Esophagus squamous epithelium (tissue), 5 donors: ENCODE measurements at places on chromosomes 1 and 21.

DNA sequence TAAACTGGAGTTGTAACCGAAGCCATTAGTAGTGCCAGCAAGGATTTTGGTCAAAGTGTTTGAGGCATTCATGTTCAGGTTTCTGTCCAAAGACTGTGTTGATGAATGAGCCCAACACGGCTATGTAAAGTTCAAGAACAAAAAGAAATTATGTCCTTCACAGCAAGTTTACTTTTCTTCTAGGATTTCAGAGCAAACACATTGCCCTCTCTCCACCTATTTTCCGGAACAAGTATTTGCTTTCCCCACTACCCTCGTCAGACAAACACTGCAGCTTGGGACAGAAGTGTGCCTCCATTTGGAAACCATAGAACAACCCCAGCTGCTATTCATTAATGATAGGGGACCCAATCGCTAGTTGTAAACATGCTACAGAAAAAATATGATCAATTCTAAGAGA, 151.4 kb upstream of the C1orf105 start:
- DNase-seq, result no peak

DNA sequence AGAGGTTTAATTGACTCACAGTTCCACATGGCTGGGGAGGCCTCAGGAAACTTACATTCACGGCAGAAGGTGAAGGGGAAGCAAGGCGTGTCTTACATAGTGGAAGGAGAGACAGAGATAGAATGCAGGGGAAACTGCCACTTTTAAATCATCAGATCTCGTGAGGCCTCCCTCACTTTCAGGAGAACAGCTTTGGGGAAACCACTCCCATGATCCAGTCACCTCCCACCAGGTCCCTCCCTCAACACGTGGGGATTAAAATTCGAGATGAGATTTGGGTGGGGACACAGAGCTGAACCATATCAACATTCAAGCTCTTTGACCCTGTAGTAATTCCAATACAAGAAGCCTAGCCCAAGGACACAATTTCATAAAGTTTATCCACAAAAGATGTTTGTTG, 13.7 kb downstream of the PIGP start:
- no peak for DNase-seq

DNA sequence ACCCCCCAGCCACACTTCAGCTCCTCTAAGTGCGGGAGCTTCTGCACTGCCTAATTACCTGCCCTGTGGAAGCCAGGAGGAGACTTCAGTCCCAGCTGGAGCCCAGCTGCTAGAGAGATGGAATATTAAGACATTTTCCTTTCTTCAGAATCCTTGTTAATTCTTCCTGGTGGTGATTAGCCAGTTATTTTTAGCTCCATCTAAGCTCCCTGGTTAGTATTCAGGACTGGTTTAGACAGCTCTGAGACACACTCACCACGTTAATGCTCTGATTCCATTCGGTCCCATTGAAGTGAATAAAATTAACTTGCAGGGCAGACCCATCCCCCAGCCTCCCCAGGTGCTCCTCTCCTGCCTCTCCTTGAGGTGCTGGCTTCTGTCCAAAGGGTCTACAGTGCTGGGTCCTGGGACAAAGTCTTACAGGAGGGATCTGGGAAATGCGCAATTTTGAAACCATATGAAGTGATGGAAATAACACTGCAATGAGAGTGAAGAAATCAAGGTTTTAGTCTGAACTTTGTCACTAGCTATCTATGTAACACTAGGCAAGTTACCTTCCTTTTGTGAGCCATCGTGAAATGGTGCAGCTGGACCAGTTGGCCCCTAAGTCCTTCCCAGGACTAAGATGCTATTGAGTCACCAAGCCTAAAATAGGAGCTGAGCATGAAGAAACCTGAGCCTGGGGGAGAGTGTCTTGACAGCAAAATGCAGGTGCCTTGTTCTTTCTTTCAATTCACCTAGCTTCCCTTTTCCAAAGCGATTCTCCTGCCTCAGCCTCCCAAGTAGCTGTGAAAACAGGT, 117.4 kb upstream of the ATP1A1 start:
- no peak for DNase-seq

- DNase-seq, result no peak
These were observed 173.2 kb downstream of the ROR1 start for GRCh38 chr1:63946866-63947491.

GRCh38 chr21:29601047-29601446, 302.3 kb downstream of the BACH1 start:
- no peak for DNase-seq

GRCh38 chr1:47104816-47105215, 32.4 kb upstream of the CYP4A22 start:
- DNase-seq, result no peak

DNA sequence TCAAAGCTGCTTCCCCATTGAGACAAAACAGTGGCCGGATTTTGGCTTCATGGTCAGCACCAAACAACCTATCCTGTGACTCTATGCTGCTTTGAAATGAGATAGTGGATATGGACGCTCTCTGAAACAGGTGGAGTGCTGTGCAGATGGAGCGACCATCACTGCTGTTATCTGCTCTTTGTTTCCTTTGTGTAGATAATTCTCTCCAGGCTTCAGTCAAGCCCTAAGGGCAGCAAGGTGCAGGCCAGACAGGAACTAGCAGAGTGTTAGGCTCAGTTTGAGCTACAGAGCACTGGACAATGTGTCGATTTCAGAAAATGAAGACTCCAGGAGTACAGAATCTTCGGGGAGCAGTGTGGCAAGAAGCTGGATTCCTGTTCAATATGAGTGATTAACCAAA, 4.8 kb upstream of the IRF6 start:
- DNase-seq, result no peak

GRCh38 chr21:30986965-30987364, 51.3 kb downstream of the KRTAP19-8 start:
- no peak for DNase-seq

GRCh38 chr1:30790850-30791778, 33.5 kb upstream of the LAPTM5 start:
- no peak for DNase-seq

- no peak for DNase-seq
These were observed 924 bp downstream of the HMCN1 start for GRCh38 chr1:185734929-185735700.
